ENCODE measurements at places on chromosomes 6 and 20. TPM values are rescaled to one million over a fixed set of nuclear protein-coding genes. Genes with fewer than 3 reads are reported as not detected.

GRCh38 chr6:44101832-44102231 is 25.4 kb downstream of the MRPL14 start:
- DNase-seq: no peak
- H3K27me3 ChIP-seq: no peaks in the 10 kb centered on the region
- H3K36me3 ChIP-seq: peaks cover 3% of the 10 kb centered on the region

DNA sequence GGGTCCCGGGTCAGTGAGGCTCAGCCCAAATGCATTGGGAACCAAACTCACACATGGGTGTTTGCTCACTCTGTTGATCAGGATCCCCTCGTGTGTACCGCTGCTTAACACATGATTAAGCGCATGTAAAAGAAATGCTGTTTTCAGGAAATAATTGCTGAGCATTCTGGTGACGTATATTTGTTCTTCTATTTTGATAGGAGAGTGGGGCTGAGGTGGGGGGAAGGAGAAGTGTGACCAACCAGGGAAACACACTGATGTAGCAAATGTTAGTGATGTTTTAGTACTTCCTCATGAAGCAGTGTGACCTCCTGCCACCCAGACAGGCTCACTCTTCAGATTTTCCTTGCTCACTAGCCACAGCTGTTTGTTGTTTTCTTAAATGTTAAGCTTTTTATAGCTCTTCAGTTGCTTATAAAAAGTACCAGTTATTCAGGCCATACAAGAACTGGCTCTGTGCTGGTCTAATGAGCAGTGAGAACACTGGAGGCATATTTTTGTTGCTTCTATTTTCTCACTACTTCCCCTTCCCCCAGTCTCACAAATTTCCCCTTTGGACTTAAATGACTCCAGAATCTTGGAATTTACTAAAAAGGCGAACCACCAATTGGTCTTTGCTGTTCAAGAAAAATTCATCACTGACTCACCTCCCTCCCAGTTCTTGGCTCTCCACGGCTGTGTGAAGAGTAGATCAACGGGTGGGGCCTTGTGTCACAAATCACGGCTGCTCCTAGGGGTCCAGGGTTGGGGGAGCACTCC is 79.2 kb upstream of the BACH2 start:
- H3K36me3 ChIP-seq: no peaks in the 10 kb centered on the region
- H3K27me3 ChIP-seq: no peaks in the 10 kb centered on the region
- H3K27ac ChIP-seq: no peak overlapping the region
- peaks cover 3% of the 10 kb centered on the region for H3K4me1 ChIP-seq
- DNase-seq: no peak

DNA sequence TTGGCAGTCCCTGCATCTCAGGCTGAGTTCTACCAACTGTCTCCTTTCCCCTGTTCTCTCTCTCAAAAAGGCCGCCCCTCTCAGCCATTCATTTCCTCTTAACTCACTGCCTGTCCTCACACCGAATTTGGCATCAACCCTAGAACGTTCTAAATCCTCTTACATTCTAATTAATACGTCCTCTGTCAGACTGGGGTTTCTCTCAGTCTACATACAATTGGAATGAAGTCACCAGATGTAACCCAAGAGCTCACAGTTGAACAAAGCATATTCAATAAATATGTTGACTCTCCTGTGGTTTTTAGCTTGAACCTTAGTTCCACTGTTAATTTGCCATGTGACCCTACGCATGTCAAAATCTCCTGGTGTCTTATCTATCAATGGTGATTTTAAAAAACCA is 269.6 kb downstream of the CLIC5 start:
- no peak for DNase-seq
- H3K36me3 ChIP-seq: peaks cover 8% of the 10 kb centered on the region
- peaks cover 6% of the 10 kb centered on the region for H3K27me3 ChIP-seq
- no peak overlapping the region for H3K27ac ChIP-seq
- H3K4me3 ChIP-seq: no peak overlapping the region

- no peak overlapping the region for H3K27ac ChIP-seq
- no peaks in the 10 kb centered on the region for H3K4me1 ChIP-seq
- no peak for DNase-seq
- H3K36me3 ChIP-seq: no peaks in the 10 kb centered on the region
Observed at GRCh38 chr6:44892579-44892978, 435.6 kb upstream of the RUNX2 start.

GRCh38 chr20:32110173-32110704 is 725 bp downstream of the TM9SF4 start:
- H3K27me3 ChIP-seq: peaks cover 6% of the 10 kb centered on the region
- H3K4me1 ChIP-seq: peaks cover 48% of the 10 kb centered on the region
- H3K27ac ChIP-seq: peak overlapping the region; percentile 99

DNA sequence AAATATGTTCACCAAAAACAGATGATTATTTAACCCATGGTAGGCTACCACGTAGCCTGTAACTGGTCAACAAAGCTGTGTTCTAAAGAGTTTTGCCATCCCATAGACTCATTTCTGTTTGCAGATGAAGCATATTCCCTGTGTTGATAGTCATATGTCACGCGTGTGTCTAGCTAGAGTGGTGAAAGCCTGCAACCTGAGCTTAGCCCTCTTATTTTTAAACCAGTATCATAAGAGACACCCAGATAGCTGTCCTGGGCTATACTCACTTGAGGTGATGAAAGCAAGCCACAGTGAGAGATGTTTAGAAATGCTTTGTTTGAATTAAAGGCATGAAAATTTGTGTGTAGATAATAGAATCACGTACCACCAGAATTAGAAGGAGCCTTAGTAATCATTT is 307.8 kb downstream of the ZFAND3 start:
- no peaks in the 10 kb centered on the region for H3K27me3 ChIP-seq
- H3K4me1 ChIP-seq: peaks cover 41% of the 10 kb centered on the region
- no peak for DNase-seq
- H3K27ac ChIP-seq: no peak overlapping the region
- peaks cover 23% of the 10 kb centered on the region for H3K36me3 ChIP-seq

GRCh38 chr6:108801366-108801765 is 46.9 kb upstream of the ARMC2 start:
- peaks cover 14% of the 10 kb centered on the region for H3K4me1 ChIP-seq
- H3K27me3 ChIP-seq: no peaks in the 10 kb centered on the region
- H3K4me3 ChIP-seq: no peak overlapping the region
- DNase-seq: no peak
- H3K36me3 ChIP-seq: no peaks in the 10 kb centered on the region
- no peak overlapping the region for H3K27ac ChIP-seq

- no peaks in the 10 kb centered on the region for H3K4me1 ChIP-seq
- H3K36me3 ChIP-seq: no peaks in the 10 kb centered on the region
- DNase-seq: no peak
- no peak overlapping the region for H3K27ac ChIP-seq
Observed at GRCh38 chr20:4304601-4305000, 289.2 kb upstream of the RNF24 start.

GRCh38 chr6:15498640-15499039 is 164.2 kb downstream of the DTNBP1 start:
- no peak overlapping the region for H3K4me3 ChIP-seq
- H3K36me3 ChIP-seq: peaks cover 38% of the 10 kb centered on the region
- H3K27ac ChIP-seq: no peak overlapping the region
- no peaks in the 10 kb centered on the region for H3K27me3 ChIP-seq

SLC17A9 gene
- total RNA-seq: 11.8 TPM

POLR3F gene
- total RNA-seq: 12.5 TPM

OR2H1 gene
- not detected for total RNA-seq

WFDC5 gene
- total RNA-seq: 1.4 TPM

All from activated T-cell treated with anti-CD3 and anti-CD28 coated beads, Interleukin-2, amount 50 U/mL, for 72 hours (primary cell).